ENCODE measurements at places on chromosomes 1 and 21. TPM values are rescaled to one million over a fixed set of nuclear protein-coding genes. Genes with fewer than 3 reads are reported as not detected.
A peak's percentile ranks its signal among the peaks of the same experiment; 100 is the strongest.

TDRD10 gene
- not detected for total RNA-seq

DNA sequence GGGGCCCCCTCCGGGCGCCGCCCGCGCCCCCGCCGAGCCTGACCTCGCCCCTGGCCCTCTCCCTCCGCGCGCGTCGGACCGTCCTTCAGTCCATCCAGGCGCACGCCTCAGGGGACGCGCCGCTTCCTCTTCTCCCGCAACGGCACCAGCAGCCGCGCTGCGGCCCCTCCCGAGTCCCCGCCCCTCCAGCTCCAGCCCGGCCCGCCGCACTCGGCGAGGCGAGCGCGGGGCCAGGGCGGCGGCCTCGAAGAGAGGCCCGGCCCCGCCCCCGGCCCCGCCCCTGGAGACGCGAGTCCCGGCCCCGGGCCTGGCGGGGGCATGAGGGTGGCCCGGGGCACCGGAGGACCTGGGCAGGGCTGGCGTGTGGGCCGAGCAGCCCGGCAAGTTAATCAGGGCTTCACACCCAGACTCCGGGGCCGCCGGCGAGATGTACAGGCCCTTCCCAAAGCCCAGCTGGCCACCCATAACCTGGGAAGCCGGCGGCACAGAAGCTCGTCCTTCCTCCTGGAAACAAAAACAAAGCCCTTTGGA is at the start of gene IGSF3:
Gene IGSF3 (minus strand): TSS at position 159 of the 531 bp plus-strand sequence. CDS start 1,407 bp downstream, outside the sequence.
- peak; percentile 62 for DNase-seq

GRCh38 chr1:227166559-227166958 is 151.7 kb downstream of the CDC42BPA start:
- DNase-seq: no peak

DNA sequence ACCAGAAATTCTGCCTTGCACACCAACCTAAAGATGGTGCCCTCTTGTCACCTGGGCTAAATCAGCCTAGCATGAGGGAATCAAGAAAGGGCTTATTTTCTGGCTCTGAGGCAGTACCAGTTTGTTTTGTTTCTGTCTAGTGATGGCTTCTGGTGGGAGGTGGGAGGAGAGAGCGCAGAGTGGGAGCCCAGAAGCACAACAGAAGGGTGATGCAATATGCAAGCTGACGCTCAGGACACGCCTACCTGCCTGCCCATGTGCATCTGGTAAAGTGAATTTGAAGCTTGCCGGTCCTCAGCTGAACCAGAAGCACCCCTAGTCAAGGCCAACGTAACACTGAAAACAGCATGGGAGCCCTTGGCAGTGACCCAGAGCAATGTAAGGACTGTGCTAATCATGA is 138.4 kb upstream of the TIAM1 start:
- DNase-seq: no peak

GRCh38 chr1:171427852-171428471 is 57.4 kb upstream of the PRRC2C start:
- no peak for DNase-seq

GRCh38 chr21:18985584-18985983 is 582.0 kb upstream of the TMPRSS15 start:
- DNase-seq: no peak

DNA sequence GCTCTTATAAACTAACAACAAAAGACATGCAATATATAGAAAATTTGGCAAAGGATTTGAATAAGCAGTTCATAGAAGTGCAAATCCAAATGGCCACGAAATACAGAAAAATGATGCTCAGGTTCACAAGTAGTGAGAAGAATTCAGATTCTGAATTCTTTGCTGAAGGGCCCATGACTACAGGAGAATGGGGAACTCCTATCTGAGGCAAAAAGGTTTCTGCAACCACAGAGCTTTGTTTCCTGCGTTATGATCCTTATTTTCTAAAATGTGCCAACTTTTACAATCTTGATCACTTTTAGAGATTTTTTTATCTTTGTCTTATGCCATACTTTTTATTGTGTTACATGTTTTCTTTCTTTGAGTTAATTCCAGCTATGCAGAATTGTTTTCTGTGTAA is 91.3 kb downstream of the ITSN1 start:
- DNase-seq: no peak

- no peak for DNase-seq
Observed at GRCh38 chr1:101474039-101474665, 237.3 kb downstream of the S1PR1 start.

DNA sequence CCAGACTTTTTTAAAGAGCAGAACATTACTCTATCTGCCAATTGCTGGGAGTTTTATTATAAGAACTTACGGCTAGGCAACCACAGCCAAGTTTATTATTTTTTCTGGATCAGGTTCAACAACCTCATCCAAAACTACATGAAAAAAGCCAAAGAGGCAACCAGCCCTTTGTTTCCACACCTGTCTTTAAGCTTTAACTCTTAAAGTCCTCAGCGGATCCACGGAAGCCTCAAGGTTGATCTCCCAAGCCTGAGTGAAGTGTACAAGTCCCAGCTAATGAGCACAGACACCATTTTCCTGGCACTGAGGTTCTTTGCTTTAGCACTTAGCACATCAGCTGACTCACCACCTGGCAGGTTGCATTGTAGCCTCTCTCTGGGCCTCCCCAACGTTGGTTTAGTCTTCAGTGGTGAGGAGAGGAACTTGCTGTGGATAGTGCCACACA is 143.1 kb downstream of the TGFBR3 start:
- no peak for DNase-seq

DNA sequence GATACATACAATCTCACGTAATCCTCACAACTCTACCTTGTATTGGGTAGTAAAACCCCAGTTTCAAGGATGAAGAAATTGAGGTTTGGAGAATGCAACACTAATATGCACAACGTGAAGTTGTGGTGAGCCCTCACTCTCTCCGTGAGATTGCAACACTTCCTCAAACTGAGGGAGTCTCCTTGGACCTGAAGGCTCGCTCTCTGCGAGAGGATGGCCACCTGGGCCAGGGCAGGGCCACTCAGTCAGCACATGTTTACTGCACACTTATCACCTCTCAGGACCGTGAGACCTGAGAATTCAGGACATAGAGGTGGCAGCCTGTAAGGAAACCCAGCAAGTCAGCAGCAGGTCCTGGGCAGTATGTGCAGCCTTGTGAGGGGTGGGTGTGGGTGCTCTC is 8.7 kb downstream of the SH3BP5L start:
- DNase-seq: no peak

MMEL1 gene
- total RNA-seq: 0.84 TPM

NPHS2 gene
- not detected for total RNA-seq

DNA sequence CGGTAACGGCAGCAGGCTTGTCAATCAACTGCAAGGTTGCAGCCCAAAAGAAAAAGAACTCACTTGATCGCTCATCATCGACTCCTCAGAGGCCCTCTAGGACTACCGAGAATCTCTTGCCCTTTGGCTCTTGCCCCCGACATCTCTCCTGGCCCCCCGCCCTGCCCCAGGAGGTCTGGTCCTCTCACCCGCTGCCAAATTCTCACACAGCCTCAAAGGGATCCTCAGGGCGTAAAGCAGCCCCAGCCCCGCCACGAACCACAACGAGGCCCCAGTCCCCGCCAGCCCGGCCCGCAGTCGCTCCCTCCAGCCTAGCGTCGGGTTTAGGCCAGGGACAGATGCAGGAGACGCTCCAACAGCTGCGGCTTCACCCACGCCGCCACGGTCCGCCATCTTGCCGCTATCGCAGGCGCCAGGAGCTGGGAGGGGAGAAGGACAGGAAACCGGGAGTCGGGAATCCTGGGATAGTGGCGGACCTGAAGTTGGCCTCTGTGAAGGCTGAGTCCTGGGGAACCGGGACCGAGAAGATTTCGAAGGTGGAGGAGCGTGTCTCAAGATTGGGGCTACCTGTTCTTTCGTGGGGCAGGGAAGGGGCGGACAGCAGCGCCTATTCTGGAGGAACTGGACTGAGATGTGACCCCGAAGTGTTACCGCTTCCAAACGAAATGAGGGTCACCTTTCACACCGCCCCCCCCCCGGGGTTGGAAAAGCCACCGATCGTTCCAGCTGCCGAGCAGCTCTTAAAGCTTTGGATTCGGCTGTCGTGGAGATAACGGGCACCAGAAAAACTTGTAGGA is at the start of gene ST7L:
Gene ST7L (minus strand): TSS at position 421 of the 797 bp plus-strand sequence. CDS start 28 bp downstream, at position 393.
- peak; percentile 59 for DNase-seq

- no peak for DNase-seq
Observed at GRCh38 chr1:155295183-155295941, 5.9 kb downstream of the PKLR start.

DNA sequence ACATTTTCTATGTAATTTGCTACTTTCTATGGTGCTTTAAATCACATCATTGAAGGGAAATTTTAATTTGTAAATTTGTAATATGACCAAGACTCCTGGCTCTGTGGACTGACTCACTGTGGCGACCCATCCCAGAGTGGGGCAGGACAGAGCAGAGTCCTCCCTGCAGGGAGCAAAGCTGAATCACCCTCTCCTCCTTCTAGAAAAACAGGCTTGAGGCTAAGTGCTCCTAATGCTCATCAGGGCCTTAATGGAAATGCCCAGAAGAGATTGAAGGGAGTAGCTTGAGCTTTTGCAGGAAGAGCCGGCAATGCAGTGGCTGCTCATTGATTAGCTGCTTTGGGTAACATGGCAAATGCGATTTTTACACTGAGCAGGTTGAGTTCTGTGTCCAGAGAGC is 16.8 kb downstream of the S100A10 start:
- DNase-seq: no peak

DNA sequence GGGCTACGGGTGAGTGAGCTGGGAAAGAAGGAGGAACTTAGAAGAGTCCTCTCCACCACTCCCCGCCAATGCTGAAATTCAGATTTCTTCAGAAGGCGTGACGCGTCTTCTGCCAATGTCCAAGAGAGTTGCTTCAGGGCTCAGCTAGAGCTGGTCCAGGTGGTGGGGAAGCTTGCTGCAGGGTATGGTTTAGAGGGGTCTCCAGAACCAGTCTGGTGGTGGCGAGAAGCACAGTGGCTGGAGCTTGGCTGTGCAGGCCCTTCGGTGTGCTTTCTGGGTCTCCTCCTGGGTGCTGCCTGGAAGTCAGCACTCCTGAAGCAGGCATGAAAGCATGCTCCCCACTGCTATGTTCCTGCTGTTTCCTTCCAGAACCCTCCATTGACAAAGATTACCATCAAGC is 387.2 kb downstream of the PTPRU start:
- no peak for DNase-seq

- peak; percentile 3 for DNase-seq
Observed at GRCh38 chr1:59638231-59638711, 176.5 kb upstream of the HOOK1 start.

DNM3 gene
- 3.9 TPM for total RNA-seq

DNA sequence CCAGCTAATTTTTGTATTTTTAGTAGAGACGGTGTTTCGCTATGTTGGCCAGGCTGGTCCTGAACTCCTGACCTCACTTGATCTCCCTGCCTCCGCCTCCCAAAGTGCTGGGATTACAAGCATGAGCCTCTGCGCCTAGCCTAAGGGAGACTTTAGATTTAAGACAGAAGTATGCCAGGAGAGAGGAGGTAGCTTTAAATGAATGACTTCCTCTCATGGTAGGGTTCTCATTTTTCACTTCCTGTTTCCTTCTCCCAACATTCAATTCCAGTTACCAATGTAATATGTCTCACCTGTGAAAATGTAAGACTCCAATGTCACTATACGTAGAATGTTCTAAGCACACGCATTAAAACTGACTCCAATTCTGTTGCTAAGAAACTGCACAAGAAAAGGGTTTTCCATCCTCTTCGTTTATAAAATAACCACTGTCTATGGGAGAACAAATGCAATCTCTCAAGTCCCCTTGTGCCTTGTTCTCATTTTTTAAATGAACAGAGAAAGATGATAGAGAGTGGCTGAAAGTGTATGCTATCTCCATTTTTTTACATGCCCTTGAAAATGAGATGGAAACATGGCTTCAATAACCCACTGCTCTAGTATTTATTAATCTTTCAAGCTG is 140.0 kb downstream of the SLC45A1 start:
- no peak for DNase-seq

DNA sequence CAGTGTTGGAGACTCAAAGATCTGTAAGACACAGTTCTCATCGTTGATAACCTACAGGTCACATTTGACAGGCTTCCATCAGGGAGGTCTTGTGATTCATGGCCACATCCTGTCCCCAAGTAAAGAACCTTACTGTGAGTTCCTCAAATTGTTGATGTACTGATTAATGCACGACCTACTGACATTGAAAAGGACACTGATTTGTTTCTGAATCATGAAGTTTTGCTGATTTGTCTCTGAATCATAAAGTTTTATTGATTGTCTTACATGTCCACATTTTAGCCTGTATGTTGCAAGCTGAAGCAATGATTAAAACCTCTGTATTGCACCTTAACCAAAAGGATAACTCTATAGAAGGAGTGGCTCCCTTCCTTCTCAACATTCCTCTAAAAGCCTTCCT is 476.3 kb upstream of the RUNX1 start:
- DNase-seq: no peak

- no peak for DNase-seq
Observed at GRCh38 chr1:152871731-152872126, 6.4 kb upstream of the SMCP start.

DNA sequence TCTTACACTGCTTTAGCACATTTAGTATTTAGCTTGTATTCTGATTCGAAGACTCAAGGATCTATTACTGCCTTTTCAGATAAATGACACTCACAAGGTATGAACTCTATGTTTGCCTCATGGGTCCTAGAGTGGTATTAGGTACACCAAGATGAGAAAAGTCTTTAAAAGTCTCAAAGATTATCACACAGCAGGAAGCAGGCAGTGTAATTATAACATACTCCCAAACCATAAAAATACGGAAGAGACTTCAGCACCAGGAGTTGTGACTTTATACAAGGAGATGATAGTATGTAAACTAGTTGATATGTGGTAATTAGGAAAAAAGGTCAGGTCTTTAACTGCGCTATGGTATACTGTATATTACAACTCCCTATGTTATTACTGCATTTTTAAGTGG is 11.2 kb upstream of the RCSD1 start:
- DNase-seq: no peak

GRCh38 chr1:29754573-29755375 is 518.5 kb downstream of the PTPRU start:
- no peak for DNase-seq

- DNase-seq: peak; percentile 40
Observed at GRCh38 chr1:63691701-63692425, 82.0 kb upstream of the ROR1 start.

DNA sequence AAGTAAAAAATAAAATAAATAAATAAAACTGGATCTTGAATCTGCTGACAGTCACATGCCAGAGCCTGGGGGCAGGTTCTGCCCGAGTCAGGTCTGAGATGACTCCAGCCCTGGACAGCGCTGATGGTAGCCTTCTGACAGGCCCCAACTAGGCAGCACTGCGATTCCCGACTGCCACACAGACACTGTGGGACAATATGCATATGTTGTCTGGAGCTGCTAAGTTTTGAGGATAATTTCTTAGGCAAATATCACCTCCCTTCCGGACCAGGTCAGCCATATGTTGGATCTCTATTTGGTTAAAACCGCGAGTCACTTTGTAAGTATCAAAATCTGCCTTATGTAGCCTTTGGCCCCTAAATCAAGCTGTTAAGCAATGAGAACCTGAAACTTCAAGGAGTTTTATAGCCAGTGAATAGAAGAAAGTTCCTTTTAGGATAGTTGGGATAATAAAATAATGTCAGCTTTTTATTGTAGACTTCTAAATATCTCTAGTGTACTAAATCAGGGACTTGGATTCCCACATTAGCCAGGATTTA is 20.8 kb upstream of the TRIM17 start:
- DNase-seq: no peak

All from neural crest cell (in vitro differentiated cells).